ENCODE measurements at places on chromosomes 2 and 18.

DNA sequence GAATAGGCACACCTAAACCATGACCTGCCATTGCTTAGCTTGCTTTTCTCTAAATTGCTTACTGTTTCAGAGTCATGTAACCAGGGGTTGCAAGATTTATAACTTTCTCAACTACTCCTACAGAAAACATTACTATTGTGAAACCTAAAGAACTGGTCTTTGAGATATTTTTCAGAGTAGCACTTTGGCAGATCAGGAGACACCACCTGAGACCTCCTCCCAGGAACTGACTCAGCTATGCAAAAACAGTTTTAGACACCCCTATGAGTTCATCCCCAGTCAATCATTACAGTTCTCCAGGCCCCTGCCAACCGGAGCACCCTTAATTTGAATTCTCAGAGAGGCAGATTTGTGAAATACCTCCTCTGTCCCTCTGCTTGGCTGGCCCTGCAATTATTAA, 80.3 kb downstream of the MBOAT2 start:
- no peak for DNase-seq

DNA sequence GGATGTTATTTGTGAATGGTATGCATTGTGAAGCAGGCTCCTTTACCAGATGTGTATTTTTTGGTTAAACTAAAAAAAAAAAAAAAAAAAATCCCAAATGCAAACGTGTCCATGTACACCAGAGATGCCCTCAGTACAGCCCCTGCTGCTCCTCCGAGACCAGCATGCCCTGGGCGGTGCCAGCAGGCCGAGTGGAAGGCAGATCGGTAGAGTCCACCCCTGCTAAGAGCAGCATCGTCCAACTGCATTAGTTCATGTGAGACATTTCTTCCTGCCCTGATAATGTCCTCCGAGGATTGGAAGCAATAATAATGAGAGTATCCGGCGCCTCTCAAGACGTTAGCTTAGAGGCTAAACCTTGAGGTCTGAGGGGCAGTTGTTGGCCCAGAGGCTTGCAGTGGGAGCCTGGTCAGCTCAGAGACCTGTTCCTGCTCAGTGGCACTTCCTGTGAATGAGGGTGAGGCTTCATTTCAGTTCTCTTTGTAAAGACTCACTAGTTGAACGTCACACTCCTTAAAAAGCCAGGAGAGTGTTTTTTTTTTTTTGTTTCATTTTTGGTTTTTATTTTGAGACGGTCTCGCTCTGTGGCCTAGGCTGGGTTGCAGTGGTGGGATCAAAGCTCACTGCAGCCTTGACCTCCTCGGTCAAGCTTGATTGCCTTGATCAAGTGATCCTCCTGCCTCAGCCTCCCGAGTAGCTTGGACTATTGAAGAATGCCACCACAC, 5.6 kb downstream of the SLC66A3 start:
- DNase-seq = no peak

DNA sequence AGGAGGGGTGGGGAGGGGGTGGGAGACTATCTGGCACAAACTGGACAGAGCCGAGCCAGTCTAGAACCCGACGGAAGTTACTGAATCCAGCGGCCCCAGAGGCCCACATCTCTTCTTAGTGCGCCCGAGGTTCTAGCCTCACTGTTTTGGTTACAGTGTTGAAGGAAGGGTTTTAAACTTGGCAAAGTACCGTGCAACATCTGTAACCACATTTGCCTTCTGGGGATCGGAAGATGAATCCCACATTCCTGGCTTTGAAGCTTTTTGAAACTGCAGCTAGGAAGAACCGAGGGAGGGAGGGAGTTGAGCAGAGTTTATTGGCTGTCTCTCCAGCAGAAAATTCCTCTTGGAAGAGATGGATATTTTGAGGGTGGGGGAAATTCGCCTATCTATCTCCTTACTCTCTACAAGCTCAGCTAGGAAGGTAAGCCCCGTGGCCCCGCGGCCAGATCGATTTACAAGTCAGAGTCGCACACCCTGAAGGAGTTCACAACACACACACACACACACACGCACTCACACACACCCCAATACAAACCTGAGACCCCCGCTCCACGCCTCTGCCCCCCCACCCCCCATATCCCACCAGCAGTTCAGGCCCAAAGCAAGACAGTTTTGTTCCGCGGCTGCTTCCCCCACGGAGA, 1.0 kb downstream of the ACVR1 start:
- DNase-seq = peak; percentile 80

GRCh38 chr18:67875944-67876343, 359.4 kb upstream of the DSEL start:
- no peak for DNase-seq

- DNase-seq = no peak
Measured at GRCh38 chr2:180184506-180184905, 177.4 kb upstream of the CWC22 start.

DNA sequence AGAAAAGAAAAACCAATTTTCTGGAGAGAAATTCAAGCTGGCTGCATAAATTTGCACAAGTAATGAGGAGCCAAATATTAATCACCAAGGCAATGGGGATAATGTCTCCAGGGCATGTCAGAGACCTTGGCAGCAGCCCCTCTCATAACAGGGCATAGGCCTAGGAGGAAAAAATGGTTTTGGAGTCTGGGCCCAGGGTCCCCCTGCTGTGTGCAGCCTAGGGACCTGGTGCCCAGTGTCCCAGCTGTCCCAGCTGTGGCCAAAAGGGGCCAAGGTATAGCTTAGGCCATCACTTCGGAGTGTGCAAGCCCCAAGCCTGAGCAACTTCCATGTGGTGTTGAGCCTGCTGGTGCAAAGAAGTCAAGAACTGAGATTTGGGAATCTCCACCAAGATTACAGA, 57.1 kb downstream of the SCN7A start:
- no peak for DNase-seq

GRCh38 chr2:82730811-82731210, 1728.3 kb downstream of the SUCLG1 start:
- DNase-seq = no peak

DNA sequence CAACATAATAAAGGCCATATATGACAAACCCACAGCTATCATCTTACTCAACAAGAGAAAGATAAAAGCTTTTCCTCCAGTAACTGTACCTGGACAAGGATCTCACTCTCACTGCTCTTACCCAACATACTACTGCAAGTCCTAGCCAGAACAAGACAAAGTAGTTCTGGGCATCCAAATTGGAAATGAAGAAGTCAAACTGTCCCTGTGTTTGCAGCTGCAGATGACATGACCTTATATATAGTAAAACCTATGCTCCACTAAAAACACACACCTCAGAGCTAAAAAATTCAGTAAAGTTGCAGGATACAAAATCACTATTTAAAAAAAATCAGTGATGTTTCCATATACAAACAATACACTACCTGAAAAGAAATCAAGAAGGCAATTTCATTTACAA, 32.2 kb downstream of the USP34 start:
- no peak for DNase-seq

DNA sequence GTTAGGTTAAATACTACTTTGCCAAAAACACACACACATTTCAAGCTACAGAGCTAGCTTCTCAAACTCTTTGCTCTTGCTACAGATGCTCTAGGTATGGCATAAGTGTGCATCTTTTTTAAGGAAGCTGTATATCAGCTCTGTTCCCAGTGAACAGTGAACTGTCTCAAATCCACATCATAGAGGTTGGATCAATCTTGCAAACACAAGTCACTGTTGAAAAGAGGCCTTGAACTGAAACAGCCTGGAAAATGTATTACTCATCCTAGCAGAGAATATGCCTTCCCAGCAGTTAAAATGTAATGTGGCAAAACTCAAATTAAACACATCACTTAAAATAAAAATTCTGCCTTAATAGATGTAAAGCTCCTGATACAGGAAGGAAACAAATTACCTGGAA, 151.8 kb downstream of the WDPCP start:
- DNase-seq = no peak

- DNase-seq = no peak
Measured at GRCh38 chr2:128746356-128746755, 427.7 kb upstream of the HS6ST1 start.

All from femur (tissue), 1 donor.